ENCODE measurements at places on chromosomes 6 and 20.
A peak's percentile ranks its signal among the peaks of the same experiment; 100 is the strongest.

DNA sequence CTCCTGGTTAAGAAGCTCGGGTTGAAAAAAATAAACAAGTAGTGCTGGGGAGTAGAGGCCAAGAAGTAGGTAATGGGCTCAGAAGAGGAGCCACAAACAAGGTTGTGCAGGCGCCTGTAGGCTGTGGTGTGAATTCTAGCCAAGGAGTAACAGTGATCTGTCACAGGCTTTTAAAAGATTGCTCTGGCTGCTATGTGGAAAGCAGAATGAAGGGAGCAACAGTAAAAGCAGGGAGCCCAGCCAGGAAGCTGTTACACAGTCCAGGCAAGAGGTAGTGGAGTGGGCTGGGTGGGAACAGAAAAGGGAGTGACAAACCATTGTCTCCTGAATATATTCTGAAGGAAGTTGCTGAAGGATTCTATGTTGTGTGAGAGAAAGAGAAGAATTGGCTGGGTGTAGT, 2.0 kb downstream of the HFE start:
- no peak for DNase-seq
- H3K27me3 ChIP-seq, result peaks cover 14% of the 10 kb centered on the region
- no peaks in the 10 kb centered on the region for H3K36me3 ChIP-seq
- no peak overlapping the region for H3K4me3 ChIP-seq
- peaks cover 40% of the 10 kb centered on the region for H3K4me1 ChIP-seq

- no peak for DNase-seq
- no peaks in the 10 kb centered on the region for H3K27me3 ChIP-seq
- no peak overlapping the region for H3K4me3 ChIP-seq
- no peak overlapping the region for H3K27ac ChIP-seq
- no peaks in the 10 kb centered on the region for H3K36me3 ChIP-seq
- H3K4me1 ChIP-seq, result no peaks in the 10 kb centered on the region
Observed at GRCh38 chr20:19321176-19321575, 108.7 kb downstream of the SLC24A3 start.

GRCh38 chr6:84018453-84019061, 15.0 kb upstream of the MRAP2 start:
- no peak overlapping the region for H3K4me3 ChIP-seq
- no peak overlapping the region for H3K27ac ChIP-seq
- H3K36me3 ChIP-seq, result no peaks in the 10 kb centered on the region
- H3K27me3 ChIP-seq, result no peaks in the 10 kb centered on the region

DNA sequence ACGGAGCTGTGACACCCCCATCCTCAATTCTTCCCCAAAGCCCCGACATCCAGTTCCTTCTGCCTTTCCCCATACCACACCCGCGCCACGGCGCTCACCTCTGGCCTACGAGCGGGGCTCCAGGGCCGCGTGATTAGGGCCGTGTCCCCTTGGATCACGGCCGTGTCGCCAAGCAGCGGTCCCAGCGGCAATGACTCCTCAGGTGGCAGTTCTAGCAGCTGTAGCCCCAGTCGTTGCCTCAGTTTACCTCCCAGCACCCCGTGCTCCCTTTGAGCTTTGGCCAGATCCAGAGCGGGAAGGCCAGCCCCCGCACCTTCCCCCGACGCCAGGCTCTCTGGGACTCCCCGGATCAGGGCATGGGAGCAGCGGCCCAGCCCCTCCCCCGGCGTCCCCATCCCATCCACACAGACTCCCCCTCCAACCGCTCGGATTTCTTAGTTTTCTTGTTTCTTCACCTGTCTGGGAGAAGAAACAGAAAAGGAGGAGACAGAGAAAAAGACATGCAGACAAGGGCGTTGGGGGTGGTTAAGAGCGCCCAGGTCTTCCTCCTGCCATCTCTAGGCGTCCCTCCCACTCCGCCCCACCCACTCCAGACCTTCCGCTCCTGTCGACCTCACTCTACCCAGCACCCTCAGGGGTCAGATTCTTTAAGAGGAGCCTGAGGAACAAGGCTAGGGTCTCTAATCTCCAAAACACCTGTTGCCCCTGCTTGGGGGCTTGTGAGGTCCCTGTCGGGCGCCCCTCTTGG, at the start of gene DDAH2:
DDAH2 (minus strand) TSS at position 533 of the 748 bp plus-strand sequence; CDS start at position 395, 138 bp downstream.
- peak within 1 kb of the TSS; percentile 61 for H3K27ac ChIP-seq
- no peaks in the 10 kb centered on the region for H3K27me3 ChIP-seq
- DNase-seq, result no peak
- H3K4me3 ChIP-seq, result peak within 1 kb of the TSS; percentile 71

- H3K4me1 ChIP-seq, result no peaks in the 10 kb centered on the region
- no peak for DNase-seq
- no peak overlapping the region for H3K27ac ChIP-seq
- no peaks in the 10 kb centered on the region for H3K27me3 ChIP-seq
Observed at GRCh38 chr20:54343099-54343498, 132.3 kb upstream of the DOK5 start.

DNA sequence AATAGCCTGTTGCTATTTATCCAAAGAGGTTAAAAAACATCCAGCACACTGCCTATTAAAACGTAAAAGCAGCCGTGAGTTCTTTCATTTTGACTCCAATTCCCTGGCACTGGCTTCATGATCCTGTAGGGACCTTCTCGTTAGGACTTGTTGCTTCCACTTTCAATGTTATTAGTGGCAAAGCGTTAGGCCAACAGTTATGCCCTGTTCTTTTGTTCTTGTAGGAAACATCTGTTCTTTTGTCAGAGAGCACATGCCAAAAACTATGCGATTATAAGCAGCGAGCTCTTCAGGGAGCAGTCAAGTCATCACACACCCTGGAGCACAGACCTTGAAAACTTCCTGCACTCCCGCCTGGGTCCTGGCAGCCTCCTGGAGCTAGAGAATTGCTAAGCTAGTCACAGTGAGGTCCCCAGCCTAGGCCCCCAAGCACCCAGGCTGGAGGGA, 609.5 kb upstream of the ARID1B start:
- H3K36me3 ChIP-seq, result no peaks in the 10 kb centered on the region
- H3K27ac ChIP-seq, result peak overlapping the region; percentile 62
- H3K4me3 ChIP-seq, result peak overlapping the region; percentile 8
- peaks cover 20% of the 10 kb centered on the region for H3K4me1 ChIP-seq

- no peak overlapping the region for H3K27ac ChIP-seq
- peaks cover 12% of the 10 kb centered on the region for H3K36me3 ChIP-seq
- DNase-seq, result no peak
- no peaks in the 10 kb centered on the region for H3K27me3 ChIP-seq
- H3K4me3 ChIP-seq, result no peak overlapping the region
Observed at GRCh38 chr6:42434237-42434636, 17.5 kb downstream of the TRERF1 start.

GRCh38 chr20:60228255-60228654, 270.0 kb downstream of the CDH26 start:
- DNase-seq, result no peak
- no peaks in the 10 kb centered on the region for H3K36me3 ChIP-seq
- H3K4me1 ChIP-seq, result peaks cover 6% of the 10 kb centered on the region
- H3K27me3 ChIP-seq, result no peaks in the 10 kb centered on the region
- H3K27ac ChIP-seq, result no peak overlapping the region

- DNase-seq, result no peak
- H3K27ac ChIP-seq, result no peak overlapping the region
- no peaks in the 10 kb centered on the region for H3K4me1 ChIP-seq
- no peaks in the 10 kb centered on the region for H3K27me3 ChIP-seq
- no peak overlapping the region for H3K4me3 ChIP-seq
Observed at GRCh38 chr6:17640477-17640917, 40.4 kb downstream of the FAM8A1 start.

DNA sequence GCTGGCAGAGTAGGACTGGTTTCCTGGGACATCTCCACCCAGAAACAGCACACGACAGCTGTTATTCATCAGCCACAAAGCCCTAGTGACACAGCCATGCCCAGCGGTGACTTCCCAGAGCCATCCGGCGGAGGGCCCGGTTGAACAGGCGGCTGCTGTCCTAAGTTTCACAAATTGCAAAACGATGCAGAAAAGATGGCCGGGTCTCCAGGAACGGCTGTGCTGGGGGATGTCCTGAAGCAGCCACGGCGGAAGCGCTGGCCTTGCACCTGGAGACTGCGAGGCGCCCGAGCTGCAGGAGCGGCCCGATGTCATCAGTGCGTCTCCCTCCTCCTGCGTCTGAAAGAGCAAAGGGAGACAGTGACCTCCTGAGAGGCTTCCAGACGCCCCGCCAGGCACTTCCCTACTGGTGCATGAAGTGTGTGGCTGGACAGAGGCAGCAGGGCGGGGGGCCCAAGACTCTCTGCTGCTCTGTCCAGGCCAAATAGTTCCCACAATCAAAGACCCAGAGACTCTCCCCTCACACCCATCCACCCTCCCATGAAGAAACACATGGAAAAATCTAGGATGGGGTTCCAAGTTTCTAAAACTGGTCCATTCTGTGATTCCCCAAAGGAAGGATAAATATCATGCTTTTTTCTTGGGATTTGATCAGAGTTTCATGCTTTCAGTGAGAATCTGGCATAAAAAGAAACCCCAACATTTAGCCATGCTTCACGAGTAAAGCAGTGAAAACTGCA, 44.0 kb downstream of the SSR1 start:
- no peak for DNase-seq
- no peak overlapping the region for H3K27ac ChIP-seq
- no peaks in the 10 kb centered on the region for H3K4me1 ChIP-seq
- H3K4me3 ChIP-seq, result no peak overlapping the region

DNA sequence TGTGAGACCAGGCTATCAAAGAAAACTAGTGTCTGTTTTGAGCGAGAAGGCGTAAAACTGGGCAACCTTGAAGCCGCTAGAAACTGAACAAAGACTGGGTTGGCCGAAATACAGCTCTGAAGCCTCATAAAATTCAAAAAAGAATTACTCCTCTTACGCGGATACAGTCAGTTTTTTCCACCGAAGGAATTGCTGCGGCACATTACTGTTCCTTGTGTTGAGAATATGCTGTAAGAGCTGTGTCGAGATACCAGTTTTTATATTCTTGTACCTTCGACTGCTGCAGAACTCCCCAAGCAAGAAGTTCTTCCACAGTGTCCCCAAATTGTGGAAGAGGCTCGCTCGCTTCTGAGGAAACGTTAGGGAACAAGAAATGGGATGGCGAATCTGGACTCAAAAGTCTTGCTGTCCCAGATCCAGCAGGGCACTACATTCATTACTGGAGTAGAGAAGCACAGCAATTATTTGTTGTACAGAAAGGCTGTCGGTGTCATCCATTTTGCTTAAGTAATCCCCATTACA, 523 bp upstream of the COX7A2 start:
- peaks cover 4% of the 10 kb centered on the region for H3K4me1 ChIP-seq
- no peak for DNase-seq
- H3K4me3 ChIP-seq, result peak overlapping the region; percentile 70
- H3K36me3 ChIP-seq, result peaks cover 1% of the 10 kb centered on the region
- H3K27ac ChIP-seq, result peak overlapping the region; percentile 79
- no peaks in the 10 kb centered on the region for H3K27me3 ChIP-seq

GRCh38 chr6:147768969-147769368, 260.5 kb downstream of the SAMD5 start:
- H3K36me3 ChIP-seq, result no peaks in the 10 kb centered on the region
- H3K27ac ChIP-seq, result no peak overlapping the region
- no peak for DNase-seq
- H3K4me3 ChIP-seq, result no peak overlapping the region
- no peaks in the 10 kb centered on the region for H3K4me1 ChIP-seq

- H3K4me1 ChIP-seq, result no peaks in the 10 kb centered on the region
- no peak for DNase-seq
- peaks cover 34% of the 10 kb centered on the region for H3K36me3 ChIP-seq
- H3K27me3 ChIP-seq, result no peaks in the 10 kb centered on the region
- no peak overlapping the region for H3K27ac ChIP-seq
Observed at GRCh38 chr20:4855097-4855496, 133.4 kb downstream of the PRND start.

DNA sequence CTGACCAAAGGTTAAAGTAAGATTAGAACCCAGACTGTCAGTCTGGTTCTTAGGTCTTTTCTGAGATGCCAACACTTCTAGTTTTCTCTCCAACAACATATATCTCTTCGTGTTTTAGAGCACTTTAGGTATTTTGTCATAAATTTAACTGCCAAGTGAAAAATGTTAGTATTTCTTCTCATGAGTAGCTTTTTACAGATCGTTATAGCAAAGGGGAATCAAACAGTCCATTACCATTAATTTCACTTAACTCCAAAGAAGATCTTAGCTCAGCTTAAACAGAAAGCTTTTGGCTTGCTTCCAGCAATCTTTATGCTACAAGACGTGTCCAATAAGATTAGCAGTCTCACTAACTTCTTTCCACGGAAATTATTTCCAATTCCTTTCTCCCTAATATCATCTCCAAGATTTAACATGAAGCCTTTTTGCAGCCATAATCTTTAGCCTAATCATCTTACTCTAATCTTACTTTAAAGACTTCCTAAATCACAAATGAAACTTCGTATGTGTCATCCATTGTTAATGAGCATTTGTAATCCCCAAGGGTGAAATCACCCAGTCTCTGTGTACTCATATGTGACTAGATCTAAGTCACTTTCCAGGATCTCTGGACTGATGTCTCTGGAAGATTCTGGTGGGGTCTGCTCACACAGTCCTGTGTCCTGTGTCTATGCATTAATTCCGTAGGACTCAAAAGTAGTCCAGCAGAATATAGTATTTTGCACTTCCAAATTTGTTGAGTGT, 38.7 kb downstream of the MOXD1 start:
- no peaks in the 10 kb centered on the region for H3K4me1 ChIP-seq
- H3K27me3 ChIP-seq, result no peaks in the 10 kb centered on the region
- H3K27ac ChIP-seq, result no peak overlapping the region
- no peak overlapping the region for H3K4me3 ChIP-seq

GRCh38 chr6:23170049-23170448, 600.7 kb downstream of the HDGFL1 start:
- H3K27me3 ChIP-seq, result no peaks in the 10 kb centered on the region
- H3K27ac ChIP-seq, result no peak overlapping the region
- no peak overlapping the region for H3K4me3 ChIP-seq
- H3K4me1 ChIP-seq, result no peaks in the 10 kb centered on the region

DNA sequence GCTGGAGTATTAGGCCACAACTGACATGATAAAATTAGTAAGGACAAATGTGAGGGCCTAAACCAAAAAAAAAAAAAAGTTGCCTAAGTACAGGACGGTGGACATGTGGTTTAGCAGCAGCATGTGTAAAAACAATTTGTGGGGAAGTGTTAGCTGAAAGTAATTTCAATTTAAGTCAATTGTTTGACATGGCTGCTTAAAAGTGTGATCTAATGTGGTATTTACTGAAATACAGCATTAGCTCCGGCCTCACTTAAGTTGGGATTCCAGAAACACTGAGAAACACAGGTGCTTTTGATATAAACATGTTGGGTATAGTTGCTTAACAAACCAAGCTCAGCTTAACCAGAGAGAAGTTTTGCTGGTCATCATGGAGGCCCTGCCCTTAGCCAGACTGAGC, 119.7 kb downstream of the FYN start:
- H3K4me3 ChIP-seq, result no peak overlapping the region
- no peak overlapping the region for H3K27ac ChIP-seq
- no peaks in the 10 kb centered on the region for H3K27me3 ChIP-seq
- DNase-seq, result no peak

- no peak overlapping the region for H3K4me3 ChIP-seq
- peaks cover 6% of the 10 kb centered on the region for H3K4me1 ChIP-seq
- H3K27me3 ChIP-seq, result no peaks in the 10 kb centered on the region
- DNase-seq, result no peak
- no peak overlapping the region for H3K27ac ChIP-seq
Observed at GRCh38 chr20:57440678-57441509, 49.7 kb downstream of the RBM38 start.
